ENCODE measurements at places on chromosomes 13 and 19.

DNA sequence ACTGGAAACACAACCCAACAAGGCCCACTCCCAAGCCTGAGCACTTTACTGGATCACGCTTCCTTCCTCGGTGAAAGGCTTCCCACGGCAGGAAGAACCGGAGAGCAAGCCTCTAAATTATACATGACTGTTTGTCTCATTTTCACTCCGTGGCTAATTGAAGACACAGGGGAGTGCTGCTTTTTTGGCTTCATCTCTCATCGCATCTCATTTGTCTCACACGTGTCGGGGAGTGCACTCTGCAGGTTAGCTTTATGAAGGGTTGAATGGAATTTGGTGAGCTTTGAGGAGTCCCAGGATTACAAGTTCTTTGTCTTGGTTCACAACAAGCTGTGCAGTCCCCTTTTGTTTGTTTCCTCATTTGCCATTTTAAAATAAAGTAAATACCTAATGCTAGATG lies 544.6 kb downstream of the GPC6 start:
- DNase-seq: no peak

GRCh38 chr19:47769534-47769933 lies 9.0 kb upstream of the SELENOW start:
- DNase-seq: no peak

GRCh38 chr13:28653111-28653510 lies 5.8 kb upstream of the POMP start:
- no peak for DNase-seq

DNA sequence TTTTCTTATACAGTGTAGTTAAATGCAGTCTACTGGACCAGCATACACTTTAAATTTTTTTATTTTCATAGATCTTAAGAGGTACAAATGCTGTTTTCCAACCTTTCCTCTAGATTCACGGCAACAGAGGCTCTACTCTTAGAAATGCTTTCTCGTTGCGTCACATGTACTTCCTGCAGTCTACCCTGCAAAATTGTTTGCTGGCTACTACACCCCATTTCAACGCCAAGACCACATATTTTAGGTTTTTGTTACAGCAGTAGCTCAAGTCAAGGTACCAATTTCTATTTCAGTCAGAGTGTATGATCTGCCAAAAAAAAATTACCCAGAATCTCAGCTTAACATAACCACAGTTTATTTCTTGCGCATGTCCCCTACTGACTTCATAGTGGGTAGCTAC lies 94.1 kb downstream of the TNFSF13B start:
- DNase-seq: no peak

- DNase-seq: no peak
Observed at GRCh38 chr13:103098535-103098934, 32.3 kb upstream of the SLC10A2 start.

All from GM12891 (cell line).